ENCODE measurements at places on chromosomes 1 and 21. TPM values are rescaled to one million over a fixed set of nuclear protein-coding genes. Genes with fewer than 3 reads are reported as not detected.

The HHAT gene
- 5.8 TPM for total RNA-seq

The FHAD1 gene
- total RNA-seq, result 2.9 TPM

The CR1L gene
- not detected for total RNA-seq

The LCE3D gene
- not detected for total RNA-seq

The LEPR gene
- total RNA-seq, result 0.58 TPM

The ETNK2 gene
- total RNA-seq, result 3.2 TPM

The HSD3B1 gene
- total RNA-seq, result not detected

- DNase-seq, result no peak
Observed at GRCh38 chr1:34398241-34398915, 221.7 kb downstream of the C1orf94 start.

DNA sequence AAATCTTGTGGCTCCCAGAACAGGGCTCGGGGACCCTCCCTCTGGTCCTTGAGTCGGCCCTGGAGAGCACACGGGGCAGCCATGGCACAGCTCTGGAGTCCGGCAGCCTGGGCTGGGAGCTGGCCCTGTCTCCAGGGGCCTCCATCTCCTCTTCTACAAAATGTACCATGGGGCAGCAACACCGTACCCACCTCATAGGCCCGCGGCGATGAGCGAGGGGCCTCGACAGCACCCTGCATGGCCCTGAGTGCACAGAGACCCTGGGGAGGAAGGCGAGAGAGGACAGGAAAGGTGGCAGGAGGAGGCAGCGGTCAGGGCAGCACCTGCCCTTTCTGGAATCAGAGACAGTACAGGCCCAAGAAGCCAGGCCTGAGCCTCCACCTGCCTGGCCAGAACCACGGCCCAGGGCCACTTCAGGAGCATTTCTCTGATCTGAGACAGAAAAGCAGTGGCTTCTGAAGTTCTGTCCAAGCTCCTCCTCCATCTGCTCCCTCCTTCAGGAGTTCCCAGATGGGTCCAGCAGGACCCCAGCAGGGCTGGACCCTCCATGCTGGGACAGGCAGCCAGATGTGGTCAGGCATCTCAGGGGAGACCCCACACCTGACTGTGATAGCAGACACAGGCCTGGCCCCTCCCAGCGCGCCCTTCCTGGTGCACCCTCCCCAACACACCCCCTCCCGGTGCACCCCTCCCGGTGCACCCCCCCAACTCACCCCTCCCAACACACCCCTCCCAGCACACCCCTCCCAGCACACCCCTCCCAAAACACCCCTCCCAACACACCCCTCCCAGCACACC lies 75.9 kb upstream of the ARHGEF16 start:
- DNase-seq, result no peak

GRCh38 chr1:60866917-60867531 lies 215.3 kb upstream of the NFIA start:
- DNase-seq, result peak; percentile 51

- no peak for DNase-seq
Observed at GRCh38 chr1:28927648-28928313, 13.4 kb downstream of the EPB41 start.

DNA sequence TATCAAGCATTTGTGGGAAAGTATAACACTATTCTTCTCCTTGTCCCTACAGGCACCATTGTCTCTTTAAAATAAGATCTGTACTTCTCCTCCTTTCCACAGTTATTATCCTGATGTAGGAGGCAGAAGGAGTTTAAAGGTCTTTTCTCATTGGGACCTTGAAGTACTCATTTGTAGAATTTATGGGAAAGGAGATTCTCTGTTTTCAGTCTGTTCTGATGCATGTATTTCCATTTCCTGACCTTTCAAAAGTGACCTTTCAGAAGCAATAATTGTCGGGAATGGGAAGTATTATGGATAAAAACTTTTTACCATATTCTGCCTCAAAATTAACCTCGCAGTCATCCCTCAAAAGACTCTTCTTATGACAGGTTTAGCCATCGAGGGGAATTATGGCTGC lies 224.8 kb downstream of the CTH start:
- no peak for DNase-seq

GRCh38 chr1:225254676-225255075 lies 173.2 kb downstream of the LBR start:
- peak; percentile 4 for DNase-seq

DNA sequence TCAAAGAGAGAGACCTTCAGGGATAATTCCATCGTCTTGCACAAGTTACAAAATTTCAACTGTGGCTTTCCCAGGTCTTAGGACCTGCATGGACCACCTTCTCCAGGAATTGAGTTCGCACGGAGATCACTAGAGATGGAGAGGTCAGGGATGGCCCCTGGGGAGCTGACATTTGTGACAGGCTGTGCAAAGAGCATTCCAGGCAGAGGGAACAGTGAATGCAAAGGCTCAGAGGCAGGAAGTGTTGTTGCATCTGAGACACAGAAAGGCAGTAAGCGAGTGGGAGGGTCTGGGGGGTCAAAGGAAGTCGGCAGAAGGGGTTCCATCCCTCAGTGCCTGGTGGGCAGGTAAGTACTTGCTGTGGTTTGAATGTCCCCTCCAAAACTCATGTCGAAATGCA lies 9.5 kb upstream of the SELENON start:
- no peak for DNase-seq

- DNase-seq, result no peak
Observed at GRCh38 chr1:185840880-185841279, 106.7 kb downstream of the HMCN1 start.

- DNase-seq, result no peak
Observed at GRCh38 chr1:72271555-72272085, 10.7 kb downstream of the NEGR1 start.

GRCh38 chr21:34693192-34693810 lies 24.5 kb downstream of the CLIC6 start:
- peak; percentile 57 for DNase-seq

GRCh38 chr1:113375878-113376277 lies 14.4 kb upstream of the MAGI3 start:
- DNase-seq, result no peak

DNA sequence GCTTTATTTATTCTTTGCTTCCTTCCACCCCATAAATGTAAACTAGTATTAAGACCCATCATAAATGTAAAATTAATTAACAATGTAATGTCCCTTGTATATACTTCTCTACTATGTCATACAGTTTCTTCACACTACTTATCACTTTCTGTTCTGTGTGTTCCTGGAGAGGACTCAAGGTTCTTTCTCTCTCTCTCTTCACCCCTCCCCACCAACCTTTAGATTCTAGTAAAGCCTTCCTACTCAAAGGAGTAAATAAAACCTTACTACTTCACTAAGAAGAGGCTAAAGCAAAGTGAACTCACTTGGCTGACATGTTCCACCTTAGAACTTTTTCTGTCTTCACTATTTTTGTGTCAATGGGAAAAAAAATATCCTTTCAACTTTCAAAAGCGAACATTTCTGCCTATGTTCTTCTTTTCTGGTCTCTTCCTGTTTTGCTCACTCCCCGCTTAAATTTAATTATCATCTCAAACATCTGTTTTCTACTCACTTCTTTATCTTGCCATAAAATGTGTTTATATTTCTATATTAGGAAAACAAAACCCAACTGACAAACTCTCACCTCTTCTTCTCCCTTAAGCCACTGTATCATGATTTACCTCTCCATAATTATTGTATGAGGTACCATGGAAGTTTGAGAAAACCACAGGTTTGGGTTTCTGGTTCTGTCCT lies 260.3 kb downstream of the DPYD start:
- DNase-seq, result no peak

GRCh38 chr1:109573785-109574184 lies 25.4 kb downstream of the GNAI3 start:
- no peak for DNase-seq

- DNase-seq, result peak; percentile 40
Observed at GRCh38 chr1:3564921-3565831, 46.1 kb downstream of the MEGF6 start.

DNA sequence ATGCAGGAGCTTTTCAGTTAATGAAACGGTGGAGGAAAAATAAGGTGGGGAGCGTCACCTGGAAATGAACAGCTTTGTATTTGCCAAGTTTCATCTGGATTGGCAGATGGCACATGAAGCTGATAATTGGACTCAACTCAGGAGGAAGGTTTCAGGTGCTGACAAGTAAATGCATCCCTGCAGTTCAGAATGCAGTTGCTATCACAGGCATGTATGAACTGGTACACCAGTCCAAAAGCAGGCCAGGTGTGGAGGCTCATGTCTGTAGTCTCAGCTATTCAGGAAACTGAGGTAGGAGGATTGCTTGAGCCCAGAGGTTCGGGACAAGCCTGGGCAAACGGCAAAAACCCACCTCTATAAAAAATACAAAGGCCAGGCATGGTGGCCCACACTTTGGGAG lies 15.5 kb downstream of the DEGS1 start:
- no peak for DNase-seq

Measured in stomach (tissue), 19 donors.